ENCODE measurements at places on chromosomes 11 and 22. TPM values are rescaled to one million over a fixed set of nuclear protein-coding genes. Genes with fewer than 3 reads are reported as not detected.

DNA sequence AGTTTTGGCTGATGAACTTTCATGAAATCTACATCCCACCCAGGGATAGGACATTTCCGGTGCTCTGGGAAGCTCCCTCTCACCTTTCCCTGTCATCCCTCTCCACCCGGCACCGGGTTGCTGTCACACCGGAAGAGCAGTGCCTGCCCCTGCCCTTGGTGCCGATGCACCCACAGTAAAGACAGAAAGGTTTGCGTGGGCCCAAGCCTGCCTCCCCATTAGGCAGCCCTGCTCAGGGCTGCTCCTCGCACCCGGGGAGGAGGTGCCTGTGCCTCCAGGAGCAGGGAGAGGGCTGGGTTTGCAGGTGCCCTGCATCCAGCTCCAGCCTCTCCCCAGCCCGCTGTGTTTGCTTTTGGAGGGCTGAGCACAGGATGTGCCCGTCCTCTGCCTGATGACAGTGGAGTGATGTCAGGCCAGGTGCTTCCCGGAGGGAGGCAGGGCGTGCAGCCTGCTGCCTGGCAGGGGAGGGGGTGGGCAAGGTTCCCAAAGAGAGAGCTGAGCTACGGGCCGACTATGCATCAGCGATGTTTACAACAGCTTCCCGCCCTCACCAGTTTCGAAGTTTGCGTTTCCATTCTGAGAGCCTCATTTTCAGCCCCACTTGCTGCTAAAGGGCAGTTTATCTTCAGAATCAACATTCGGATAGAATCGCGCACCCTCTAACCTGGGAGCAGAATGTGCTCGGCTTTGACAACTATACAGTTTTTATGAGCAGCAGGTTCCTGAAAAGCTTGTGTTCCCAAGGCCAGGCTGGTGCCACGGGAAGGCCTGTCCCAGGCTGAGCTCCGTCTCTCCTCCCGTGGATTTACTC is 83.2 kb upstream of the CLDN5 start:
- peak overlapping the region; percentile 47 for H3K27ac ChIP-seq
- peak; percentile 68 for DNase-seq
- no peak overlapping the region for H3K4me3 ChIP-seq

Gene SYT8
- not detected for total RNA-seq

GRCh38 chr22:23274146-23274526 is 93.8 kb downstream of the BCR start:
- no peaks in the 10 kb centered on the region for H3K27me3 ChIP-seq
- DNase-seq, result no peak
- H3K27ac ChIP-seq, result no peak overlapping the region
- peaks cover 24% of the 10 kb centered on the region for H3K36me3 ChIP-seq

DNA sequence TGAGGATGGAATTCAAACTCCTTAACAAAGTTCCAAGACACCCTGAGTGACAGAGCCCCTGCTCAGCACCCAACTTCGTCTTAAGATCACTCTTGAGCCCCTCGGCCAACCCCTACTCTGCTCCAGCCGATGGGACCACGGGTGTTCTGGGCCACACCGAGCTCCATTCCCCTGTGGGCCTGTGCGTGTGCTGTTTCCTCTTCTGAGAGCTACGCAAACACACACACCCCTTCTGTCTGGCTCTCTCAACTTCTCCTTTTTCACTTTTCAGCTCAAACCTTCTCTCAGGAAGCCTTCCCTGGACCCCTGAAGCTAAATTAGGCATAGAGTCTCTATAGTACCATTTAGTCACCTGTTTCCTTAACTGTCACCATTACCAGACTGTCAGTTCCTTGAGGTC is 37.5 kb upstream of the NNMT start:
- peaks cover 4% of the 10 kb centered on the region for H3K4me1 ChIP-seq
- H3K36me3 ChIP-seq, result no peaks in the 10 kb centered on the region
- no peak for DNase-seq
- no peak overlapping the region for H3K27ac ChIP-seq
- H3K4me3 ChIP-seq, result no peak overlapping the region

- H3K4me1 ChIP-seq, result peaks cover 9% of the 10 kb centered on the region
- no peak for DNase-seq
- no peaks in the 10 kb centered on the region for H3K27me3 ChIP-seq
- H3K4me3 ChIP-seq, result no peak overlapping the region
Measured at GRCh38 chr22:37913233-37913721, 7.2 kb downstream of the MICALL1 start.

GRCh38 chr11:1163321-1163910 is 5.7 kb downstream of the MUC5AC start:
- H3K4me3 ChIP-seq, result no peak overlapping the region
- no peaks in the 10 kb centered on the region for H3K4me1 ChIP-seq
- DNase-seq, result no peak
- H3K27ac ChIP-seq, result no peak overlapping the region
- no peaks in the 10 kb centered on the region for H3K27me3 ChIP-seq

Gene FZD4
- total RNA-seq, result not detected

Data from T-cell (primary cell).